ENCODE measurements at places on chromosomes 2 and 18.
A peak's percentile ranks its signal among the peaks of the same experiment; 100 is the strongest.

GRCh38 chr2:156331572-156332283, 793 bp downstream of the NR4A2 start:
- H3K27ac ChIP-seq: peak overlapping the region; percentile 99
- H3K27me3 ChIP-seq: peaks cover 12% of the 10 kb centered on the region
- H3K4me3 ChIP-seq: peak overlapping the region; percentile 93
- peaks cover 20% of the 10 kb centered on the region for H3K4me1 ChIP-seq
- no peak for DNase-seq
- peaks cover 4% of the 10 kb centered on the region for H3K36me3 ChIP-seq

DNA sequence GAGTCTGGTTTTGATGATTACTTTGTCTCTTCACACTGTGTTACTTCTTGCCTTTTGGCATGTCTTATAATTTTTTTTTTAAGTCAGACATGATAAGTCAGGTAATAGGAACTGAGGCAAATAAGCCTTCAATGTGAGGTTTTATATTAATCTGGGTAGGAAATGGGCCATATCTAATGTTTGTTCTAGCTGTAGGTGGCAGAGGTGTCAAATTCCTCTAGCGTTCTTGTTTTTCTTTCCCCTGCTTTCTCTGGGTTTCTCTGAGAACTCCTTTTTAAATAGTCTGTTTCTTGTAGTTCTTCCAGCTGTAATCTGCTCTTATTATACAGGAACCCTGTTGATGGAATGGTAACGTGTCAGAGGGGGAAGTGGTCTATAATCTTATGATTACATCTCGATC, 5.7 kb downstream of the SP140 start:
- H3K36me3 ChIP-seq: peaks cover 26% of the 10 kb centered on the region
- H3K4me3 ChIP-seq: peak overlapping the region; percentile 72
- no peak for DNase-seq
- no peaks in the 10 kb centered on the region for H3K27me3 ChIP-seq

DNA sequence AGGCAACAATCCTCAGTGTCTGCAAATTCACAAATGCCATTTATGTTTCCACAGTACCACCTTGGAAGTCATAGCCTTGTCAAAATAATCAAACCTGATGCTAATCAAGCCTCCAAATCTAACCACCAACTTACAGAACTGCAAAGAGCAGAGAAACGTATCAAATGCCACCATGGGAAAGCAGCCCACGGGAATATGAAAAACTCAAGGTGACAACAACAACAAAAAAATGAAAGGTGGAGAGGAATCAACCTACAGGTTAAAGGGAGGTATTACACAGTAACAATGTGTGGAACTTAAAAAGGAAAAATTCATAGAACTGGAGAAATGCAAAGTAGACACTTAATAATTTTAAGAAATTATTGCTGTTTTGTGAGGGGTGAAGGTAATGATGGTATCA, 46.7 kb downstream of the CD226 start:
- DNase-seq: no peak
- no peaks in the 10 kb centered on the region for H3K36me3 ChIP-seq
- peaks cover 1% of the 10 kb centered on the region for H3K27me3 ChIP-seq
- H3K4me3 ChIP-seq: no peak overlapping the region
- H3K4me1 ChIP-seq: peaks cover 13% of the 10 kb centered on the region

- DNase-seq: no peak
- H3K4me1 ChIP-seq: no peaks in the 10 kb centered on the region
- no peaks in the 10 kb centered on the region for H3K36me3 ChIP-seq
- no peak overlapping the region for H3K4me3 ChIP-seq
- H3K27me3 ChIP-seq: peaks cover 4% of the 10 kb centered on the region
Observed at GRCh38 chr18:486929-487740, 13.4 kb downstream of the COLEC12 start.

DNA sequence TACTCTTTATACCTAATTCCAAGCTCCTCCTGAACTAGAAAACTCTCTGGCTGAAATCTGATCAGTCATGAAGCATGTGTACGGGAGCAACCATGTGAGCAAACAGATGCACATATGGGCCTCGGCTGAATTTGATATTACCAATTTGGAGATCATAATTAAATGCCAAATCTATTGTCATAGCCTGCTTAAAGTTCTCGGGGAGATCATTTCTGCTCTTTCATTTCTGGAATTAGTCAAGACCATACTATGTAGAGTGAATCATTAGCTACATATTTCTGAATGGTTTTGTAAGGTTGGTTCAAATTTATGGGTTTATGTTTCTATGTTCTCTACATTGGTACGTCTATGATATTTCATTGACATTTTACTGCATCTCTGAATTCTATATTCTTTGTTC, 205.5 kb downstream of the UBE2E3 start:
- peaks cover 12% of the 10 kb centered on the region for H3K4me1 ChIP-seq
- H3K36me3 ChIP-seq: no peaks in the 10 kb centered on the region
- no peaks in the 10 kb centered on the region for H3K27me3 ChIP-seq
- H3K27ac ChIP-seq: no peak overlapping the region

- DNase-seq: no peak
- no peak overlapping the region for H3K27ac ChIP-seq
- no peak overlapping the region for H3K4me3 ChIP-seq
- peaks cover 3% of the 10 kb centered on the region for H3K4me1 ChIP-seq
- no peaks in the 10 kb centered on the region for H3K36me3 ChIP-seq
- H3K27me3 ChIP-seq: no peaks in the 10 kb centered on the region
Observed at GRCh38 chr18:79848579-79849327, 51.0 kb downstream of the KCNG2 start.

DNA sequence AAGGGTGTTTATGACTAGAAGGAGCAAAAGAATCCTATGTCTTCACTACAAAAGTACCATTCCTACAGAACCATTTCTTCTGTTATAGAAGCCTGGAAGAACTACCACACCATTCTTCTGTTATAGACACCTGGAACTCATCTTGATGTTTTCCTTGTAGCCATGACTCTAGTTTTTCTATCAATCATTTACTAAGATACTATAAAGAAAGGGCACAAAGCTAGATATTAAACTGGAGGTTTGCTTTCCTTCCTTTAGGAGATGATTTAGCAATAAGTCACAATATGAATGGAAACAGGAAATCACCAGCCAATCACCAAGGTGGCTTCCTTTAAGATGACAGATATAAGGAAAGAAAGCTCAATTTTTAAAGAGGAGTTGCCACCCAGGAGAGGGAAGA, 100.3 kb upstream of the NEUROD1 start:
- no peaks in the 10 kb centered on the region for H3K36me3 ChIP-seq
- H3K4me1 ChIP-seq: no peaks in the 10 kb centered on the region
- H3K27ac ChIP-seq: no peak overlapping the region

DNA sequence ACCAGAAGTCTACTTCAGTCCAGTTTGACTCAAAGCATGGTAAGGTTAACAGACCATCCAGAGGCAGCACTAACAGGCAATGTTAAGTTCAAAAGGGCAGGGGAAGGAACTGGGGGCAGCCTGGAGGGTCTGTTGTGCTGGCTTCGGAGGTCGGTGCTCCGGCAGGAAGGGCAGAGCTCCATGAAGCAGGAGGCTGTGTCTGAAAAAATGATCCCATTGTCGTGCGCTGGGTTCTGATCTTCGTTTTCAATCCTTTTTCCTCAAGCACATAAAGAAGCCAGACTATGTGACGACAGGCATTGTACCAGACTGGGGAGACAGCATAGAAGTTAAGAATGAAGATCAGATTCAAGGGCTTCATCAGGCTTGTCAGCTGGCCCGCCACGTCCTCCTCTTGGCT, 21.9 kb upstream of the DLX1 start:
- H3K27ac ChIP-seq: no peak overlapping the region
- no peak overlapping the region for H3K4me3 ChIP-seq
- peaks cover 10% of the 10 kb centered on the region for H3K36me3 ChIP-seq
- no peaks in the 10 kb centered on the region for H3K27me3 ChIP-seq
- no peak for DNase-seq
- no peaks in the 10 kb centered on the region for H3K4me1 ChIP-seq

DNA sequence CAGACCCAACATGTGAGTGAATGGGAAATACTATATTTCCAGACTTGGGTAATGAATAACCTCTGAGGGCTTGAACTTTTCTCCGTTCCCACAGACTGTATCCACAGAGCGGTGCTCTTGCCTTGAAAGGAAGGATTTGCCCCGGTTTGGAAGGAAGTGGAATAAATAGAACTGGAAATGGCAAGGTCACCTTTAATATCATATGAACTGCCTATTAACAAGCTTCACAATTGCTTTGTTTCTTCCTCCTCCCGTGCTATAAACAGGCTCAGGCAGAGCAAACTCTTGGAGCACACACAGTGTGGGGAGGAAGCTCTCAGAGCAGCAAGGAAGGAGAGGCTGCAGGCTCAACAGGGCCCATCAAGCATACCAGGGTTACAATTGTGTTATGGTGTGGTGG, 28.5 kb upstream of the DARS1 start:
- H3K27ac ChIP-seq: no peak overlapping the region
- peaks cover 5% of the 10 kb centered on the region for H3K4me1 ChIP-seq
- no peak overlapping the region for H3K4me3 ChIP-seq
- no peaks in the 10 kb centered on the region for H3K27me3 ChIP-seq
- no peak for DNase-seq
- H3K36me3 ChIP-seq: no peaks in the 10 kb centered on the region

DNA sequence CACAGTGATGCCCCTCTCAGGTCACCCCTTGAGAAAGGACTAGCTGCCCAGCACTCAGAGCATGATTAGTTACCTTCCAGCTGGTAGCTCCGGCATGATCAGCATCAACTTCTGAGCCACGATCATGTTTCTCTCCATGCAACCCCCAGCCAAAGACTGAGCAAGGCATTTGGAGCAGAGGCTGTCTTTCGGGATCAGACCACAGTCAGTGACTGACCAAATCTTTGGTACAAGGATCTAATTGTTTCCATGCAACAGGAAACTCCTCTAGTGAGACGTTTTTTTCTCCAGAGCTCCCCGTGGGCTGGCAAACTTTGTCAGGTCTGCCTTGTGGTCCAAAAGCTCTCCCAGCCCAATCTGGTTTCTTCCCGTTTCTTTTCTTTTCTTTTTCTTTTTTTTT, 244.3 kb downstream of the METTL4 start:
- H3K27ac ChIP-seq: no peak overlapping the region
- peaks cover 3% of the 10 kb centered on the region for H3K4me1 ChIP-seq
- DNase-seq: no peak
- no peaks in the 10 kb centered on the region for H3K36me3 ChIP-seq

DNA sequence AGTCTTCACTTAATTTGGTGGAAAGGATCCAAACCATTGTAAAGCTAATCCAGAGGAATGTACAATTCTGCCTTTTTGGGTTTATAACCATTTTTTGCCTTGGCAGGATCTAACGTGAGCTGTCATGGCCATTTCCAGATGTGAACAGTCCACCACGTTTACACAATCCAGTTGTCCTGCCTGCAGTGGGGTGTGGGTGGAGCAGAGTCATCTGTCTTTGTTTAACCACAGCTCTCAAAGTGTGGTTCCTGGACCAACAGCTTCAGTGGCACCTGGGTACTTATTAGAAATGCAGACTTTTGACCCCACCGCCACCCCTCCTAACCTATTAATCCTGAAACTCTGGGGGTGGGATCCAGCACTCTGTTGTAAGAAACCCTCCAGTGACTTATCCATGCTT, 35.9 kb downstream of the FHOD3 start:
- H3K36me3 ChIP-seq: no peaks in the 10 kb centered on the region
- no peak overlapping the region for H3K27ac ChIP-seq
- no peak for DNase-seq

DNA sequence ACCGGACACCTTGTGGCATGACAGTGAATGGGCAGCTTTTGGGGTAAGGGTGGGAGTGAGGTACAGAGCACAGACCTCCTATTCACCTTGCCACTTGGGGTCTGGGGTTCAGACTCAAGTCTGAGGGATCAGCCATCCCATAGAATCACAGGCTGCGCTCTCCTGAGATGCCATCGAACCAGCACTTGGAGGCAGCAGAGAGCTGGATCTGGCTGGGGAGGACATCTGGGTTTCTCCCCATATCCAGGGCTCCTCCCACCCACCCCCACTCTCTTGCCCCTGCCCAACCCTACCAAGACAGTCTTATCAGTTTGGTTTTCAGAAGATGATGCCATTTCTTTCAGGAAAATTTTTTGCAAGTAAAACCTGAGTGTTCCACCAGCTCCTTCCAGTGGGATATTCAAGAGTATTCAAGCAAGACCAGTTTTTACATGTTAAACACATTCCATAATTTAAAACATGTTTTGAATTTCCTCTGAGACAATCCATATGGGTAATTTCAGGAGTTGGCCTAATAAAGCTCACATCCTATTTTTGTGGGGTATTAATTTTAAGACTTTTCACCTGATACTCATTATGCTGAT, 29.2 kb upstream of the TEX44 start:
- no peaks in the 10 kb centered on the region for H3K4me1 ChIP-seq
- H3K4me3 ChIP-seq: no peak overlapping the region
- no peak for DNase-seq
- no peak overlapping the region for H3K27ac ChIP-seq

DNA sequence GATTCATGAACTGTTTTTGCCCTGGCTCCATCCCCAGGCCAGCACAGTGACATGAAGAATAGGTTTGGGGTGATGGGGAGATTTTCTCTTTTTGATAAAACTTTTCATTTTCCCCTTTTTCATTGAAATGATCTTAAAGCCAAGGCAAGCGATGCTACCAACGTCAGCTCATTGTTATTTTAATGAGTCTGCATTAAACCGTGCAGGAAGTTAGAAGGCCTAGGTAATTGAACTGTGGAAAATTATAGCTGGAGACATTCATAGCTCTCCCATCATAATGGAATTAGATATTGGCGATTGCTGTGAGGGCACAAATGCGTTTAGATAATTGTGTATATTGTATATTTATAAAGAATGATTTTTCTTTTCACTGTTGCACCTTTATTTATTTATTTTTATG, 33.2 kb downstream of the SMARCAL1 start:
- H3K27ac ChIP-seq: no peak overlapping the region
- no peaks in the 10 kb centered on the region for H3K4me1 ChIP-seq
- H3K27me3 ChIP-seq: no peaks in the 10 kb centered on the region

GRCh38 chr2:49003201-49003600, 151.1 kb downstream of the FSHR start:
- no peaks in the 10 kb centered on the region for H3K36me3 ChIP-seq
- no peak overlapping the region for H3K4me3 ChIP-seq
- no peak for DNase-seq
- H3K4me1 ChIP-seq: peaks cover 13% of the 10 kb centered on the region
- H3K27me3 ChIP-seq: no peaks in the 10 kb centered on the region

DNA sequence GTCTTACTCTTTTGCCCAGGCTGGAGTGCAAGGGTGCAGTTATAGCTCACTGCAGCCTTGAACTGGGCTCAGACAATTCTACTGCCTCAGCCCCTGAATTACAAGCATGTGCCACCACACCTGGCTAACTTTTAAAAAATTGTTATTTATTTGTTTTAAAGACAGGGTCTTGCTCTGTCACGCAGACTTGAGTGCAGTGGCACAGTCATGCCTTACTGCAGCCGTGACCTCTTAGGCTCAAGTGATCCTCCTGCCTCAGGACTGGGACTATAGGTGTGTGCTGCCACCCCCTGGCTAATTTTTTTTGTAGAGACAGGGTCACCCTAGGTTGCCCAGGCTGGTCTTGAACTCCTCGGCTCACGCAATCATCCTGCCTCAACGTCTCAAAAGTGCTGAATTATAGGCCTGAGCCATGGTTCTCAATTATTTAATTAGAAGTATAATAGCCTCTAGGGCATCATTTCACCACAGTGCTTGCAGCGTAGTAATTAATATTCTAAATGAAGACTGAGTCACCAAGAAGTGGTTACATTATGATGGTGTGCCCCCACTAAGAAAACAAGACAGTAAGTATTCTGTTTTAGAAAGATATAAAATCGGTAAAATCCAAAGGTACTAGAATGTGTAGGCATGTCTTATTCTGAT, 69.6 kb downstream of the EML4 start:
- no peak overlapping the region for H3K27ac ChIP-seq
- DNase-seq: peak; percentile 47

Data from memory B cell (primary cell).